Uterine smooth muscle cell (primary cell): ENCODE measurements at places on chromosomes 5 and 9. TPM values are rescaled to one million over a fixed set of nuclear protein-coding genes. Genes with fewer than 3 reads are reported as not detected.

Gene HTR1A
- total RNA-seq: not detected in 2 replicates

Gene PTGS1
- total RNA-seq: 11.4 and 31.2 TPM in 2 replicates

Gene FBP2
- total RNA-seq: not detected in 2 replicates

Gene IL5
- total RNA-seq: not detected in 2 replicates

Gene SLC27A4
- total RNA-seq: 14.2 and 16.5 TPM in 2 replicates

Gene NHP2
- total RNA-seq: 151 and 200 TPM in 2 replicates

Gene PCDHB5
- total RNA-seq: 0.22 and 0.50 TPM in 2 replicates

Gene GABRA6
- not detected in 2 replicates for total RNA-seq

Gene WNT8A
- not detected in 2 replicates for total RNA-seq

Gene LIFR
- 12.9 and 13.6 TPM in 2 replicates for total RNA-seq

Gene CNTNAP3
- total RNA-seq: 0.55 and 0.87 TPM in 2 replicates

Gene OLFM1
- total RNA-seq: 2.7 and 4.0 TPM in 2 replicates

Gene AGXT2
- not detected in 2 replicates for total RNA-seq

Gene BHMT2
- total RNA-seq: 4.5 and 6.8 TPM in 2 replicates

Gene CDO1
- total RNA-seq: 3.4 and 9.5 TPM in 2 replicates
